ENCODE measurements at places on chromosomes 4 and X.

DNA sequence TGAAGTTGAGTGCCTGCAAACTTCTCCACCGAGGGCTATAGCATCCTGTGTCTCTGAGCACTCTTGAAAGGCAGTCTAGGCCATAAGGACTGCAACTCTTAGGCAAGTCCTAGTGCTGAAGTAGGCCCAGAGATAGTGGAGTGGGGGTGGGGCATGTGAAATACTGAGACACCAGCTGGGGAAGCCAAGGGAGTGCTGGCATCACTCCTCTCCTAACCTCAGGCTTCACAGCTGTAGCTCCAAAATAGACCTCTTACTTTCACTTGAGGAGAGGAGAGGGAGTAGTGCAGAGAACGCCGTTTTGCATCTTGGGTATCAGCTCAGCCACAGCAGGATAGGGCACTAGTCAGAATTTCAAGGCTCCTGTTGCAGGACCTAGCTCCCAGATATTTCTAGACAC, 56.2 kb upstream of the CYSLTR1 start:
- DNase-seq: no peak

DNA sequence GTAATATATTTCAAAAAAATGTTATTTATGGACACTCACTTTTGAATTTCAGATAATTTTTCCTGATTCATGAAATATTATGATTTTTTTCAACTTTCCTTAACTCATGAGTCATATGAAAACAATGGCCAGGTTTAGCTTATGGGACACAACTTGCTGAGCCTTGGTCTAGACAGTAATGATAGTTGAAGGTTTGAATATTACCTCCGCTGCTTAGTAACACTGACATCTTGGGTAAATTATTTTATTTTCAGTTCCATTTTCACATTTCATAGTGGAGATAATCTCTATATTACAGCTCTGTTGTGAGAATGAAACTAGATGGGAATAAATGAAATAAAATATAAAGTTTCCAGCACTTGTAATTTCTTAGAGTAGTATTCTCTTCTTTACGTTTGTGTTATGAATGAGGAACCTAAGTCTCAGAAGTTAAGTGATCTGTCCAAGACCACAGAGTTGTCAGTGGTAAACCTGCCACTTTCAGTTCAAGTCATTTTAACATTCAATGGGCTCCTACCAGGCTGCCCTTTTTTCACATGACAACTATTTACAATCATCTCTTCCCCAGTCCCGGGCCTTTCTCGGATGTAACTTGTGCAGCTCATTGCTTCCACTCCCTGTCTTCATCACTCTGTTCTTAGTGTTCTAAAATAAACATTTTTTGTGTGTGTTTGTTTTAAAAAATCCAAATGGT, 46.8 kb upstream of the GC start:
- DNase-seq: no peak

- no peak for DNase-seq
Observed at GRCh38 chr4:18390655-18391353, 369.2 kb upstream of the LCORL start.

DNA sequence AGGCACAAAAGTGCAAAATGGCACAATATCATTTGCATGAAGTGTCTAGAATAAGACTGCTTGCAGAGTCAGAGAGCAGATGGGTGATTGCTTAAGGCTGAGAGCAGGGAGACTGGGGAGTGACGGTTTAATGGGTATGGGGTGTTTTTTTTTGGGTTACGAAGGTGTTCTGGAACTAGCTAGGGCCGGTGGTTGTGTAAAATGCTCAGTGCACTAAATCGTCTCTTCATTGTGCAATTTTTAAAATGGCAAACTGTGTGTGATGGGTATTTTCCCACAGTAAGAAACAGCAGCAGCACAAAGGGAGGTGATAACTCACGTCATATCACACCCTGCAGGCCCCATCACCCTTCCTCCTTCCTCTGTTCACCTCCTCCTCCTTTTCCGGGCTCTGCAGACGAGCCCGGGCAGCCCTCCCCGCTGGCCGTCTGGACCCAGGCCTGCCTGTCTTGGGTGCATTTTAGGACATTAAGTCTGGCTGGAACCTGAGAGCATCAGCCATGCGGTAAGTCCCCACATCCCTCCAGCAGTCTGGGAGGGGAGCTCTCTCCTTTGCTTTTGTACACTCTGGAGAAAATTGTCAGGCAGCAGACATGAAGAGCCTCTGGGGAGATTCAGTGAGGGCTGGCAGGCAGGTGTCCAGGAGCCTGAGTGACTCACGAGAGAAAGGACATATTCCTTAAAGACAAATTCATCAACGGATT, 42.7 kb downstream of the ASMT start:
- peak; percentile 31 for DNase-seq

DNA sequence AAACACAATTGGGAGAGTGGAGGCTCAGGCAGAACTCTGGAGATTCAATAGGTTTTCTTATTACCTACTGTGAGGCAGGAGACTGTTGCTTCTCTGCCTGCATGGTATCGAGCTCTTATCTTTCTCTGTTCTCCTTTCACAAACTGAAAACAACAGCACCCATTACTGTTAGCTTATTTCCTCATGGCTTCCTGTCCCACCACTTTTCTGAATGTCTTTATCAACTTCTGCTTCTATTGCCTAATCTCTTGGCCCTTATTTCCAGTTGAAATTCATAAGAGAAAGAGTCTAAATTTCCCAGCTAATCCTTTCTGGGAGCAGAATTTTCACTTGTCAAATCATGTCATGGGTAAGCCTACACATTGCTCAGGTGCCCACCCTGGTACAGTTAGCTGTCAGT, 46.8 kb upstream of the NDST3 start:
- no peak for DNase-seq

- DNase-seq: no peak
Observed at GRCh38 chrX:136336623-136337022, 35.9 kb downstream of the ADGRG4 start.

- no peak for DNase-seq
Observed at GRCh38 chrX:154471839-154472684, 7.0 kb downstream of the LAGE3 start.

- no peak for DNase-seq
Observed at GRCh38 chrX:132407691-132408090, 81.1 kb downstream of the MBNL3 start.

DNA sequence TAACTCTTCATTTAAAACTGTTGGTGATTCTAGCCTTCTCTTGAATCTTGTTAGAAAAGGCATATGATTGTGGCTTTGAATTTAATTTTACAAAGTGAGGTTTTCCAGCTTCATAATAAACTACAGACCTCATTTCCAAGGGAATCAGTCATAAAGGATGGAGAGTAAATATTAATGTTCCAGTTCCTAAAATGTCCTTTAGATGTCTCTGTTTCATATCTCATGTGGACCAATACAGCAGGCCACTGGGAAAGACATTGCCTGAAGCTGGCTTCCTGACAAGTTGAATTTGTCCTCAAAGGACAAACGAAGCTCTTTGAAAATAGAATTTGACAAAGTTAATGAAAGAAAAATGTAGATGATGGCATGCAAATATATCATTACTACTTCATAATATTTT, 125.4 kb downstream of the ZNF330 start:
- DNase-seq: no peak

DNA sequence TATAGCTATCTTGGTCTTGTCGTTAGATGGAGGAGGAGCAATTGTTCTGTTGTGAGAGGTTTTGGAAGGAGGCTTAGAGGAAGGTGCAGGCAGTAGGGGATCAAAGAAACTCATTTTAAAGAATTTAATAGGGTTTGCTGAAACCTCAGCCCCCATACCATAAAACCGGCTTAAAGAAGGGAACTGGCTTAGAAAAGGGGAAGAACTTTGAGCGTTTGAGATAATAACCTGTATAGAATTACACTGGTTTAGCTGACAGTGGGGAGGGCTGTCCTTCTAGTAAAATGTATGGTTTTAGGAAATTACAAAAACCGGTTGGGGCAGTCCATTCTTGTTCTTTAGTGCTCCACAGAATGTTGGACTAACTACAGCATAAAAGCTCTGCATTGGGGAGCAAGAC, 128.1 kb downstream of the KDM6A start:
- DNase-seq: no peak

DNA sequence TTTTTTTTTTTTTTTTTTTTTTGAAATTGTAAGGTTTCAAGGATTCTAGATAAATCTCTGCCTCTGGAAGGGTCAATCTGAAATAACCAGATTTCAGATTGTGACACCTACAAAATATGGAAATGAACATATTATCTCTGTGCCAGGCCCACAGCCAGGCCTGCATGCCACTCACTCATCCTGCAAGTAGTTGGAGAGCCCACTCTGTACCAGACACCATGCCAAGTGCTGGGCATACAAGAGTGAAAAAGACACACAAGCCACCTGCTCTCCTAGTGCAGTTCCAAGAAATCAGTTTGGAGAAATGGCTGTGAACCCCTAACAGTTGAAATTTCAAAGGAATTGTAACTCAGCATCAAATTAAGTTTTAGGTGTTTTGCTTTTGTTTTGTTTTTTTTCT, 145.9 kb upstream of the NOCT start:
- no peak for DNase-seq

GRCh38 chrX:102860235-102860634, 76.8 kb upstream of the RAB40AL start:
- no peak for DNase-seq

DNA sequence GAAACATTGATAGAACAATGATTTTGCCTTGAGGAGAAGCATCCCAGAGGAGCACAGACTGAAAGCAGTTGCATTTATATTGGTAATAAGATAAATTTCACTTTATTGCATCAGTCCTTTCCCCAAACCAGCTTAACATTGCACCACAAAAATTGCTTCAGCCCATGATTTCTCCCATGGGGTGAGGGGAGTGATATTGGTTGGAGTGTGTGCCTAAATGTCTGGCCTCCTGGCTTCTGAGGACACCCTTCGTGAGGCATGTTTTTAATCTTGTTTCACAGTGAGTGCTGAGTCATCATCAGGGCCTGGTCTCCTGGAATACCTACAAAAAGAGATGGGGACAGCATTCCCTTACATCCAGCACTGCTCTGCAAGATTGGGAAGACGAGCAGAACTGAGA, 487.9 kb downstream of the C4orf33 start:
- DNase-seq: no peak

DNA sequence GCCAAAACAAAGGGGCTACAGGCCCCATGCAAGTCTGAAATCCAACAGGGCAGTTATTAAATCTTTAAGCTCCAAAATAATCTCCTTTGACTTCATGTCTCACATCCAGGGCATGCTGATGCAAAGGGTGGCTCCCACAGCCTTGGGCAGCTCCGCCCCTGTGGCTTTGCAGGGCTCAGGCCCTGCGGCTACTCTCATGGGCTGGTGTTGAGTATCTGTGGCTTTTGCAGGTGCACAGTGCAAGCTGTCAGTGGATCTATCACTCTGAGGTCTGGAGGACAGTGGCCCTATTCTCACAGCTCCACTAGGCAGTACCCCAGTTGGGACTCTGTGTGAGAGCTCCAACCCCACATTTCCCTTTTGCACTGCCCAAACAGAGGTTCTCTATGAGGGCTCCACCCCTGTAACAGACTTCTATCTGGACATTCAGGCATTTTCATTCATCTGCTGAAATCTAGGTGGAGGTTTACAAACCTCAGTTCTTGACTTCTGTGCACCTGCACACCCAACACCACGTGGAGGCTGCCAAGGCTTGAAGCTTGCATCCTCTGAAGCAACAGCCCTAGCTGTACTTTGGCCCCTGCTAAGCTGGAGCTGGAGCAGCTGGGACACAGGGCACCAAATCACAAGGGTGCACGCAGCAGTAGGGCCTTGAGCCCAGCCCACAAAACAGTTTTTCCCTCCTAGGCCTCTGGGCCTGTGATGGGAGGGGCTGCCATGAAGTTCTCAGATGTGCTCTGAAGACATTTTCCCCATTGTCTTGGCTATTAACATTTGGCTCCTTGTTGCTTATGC, 154.8 kb upstream of the PDE5A start:
- no peak for DNase-seq

GRCh38 chr4:1043162-1043561, 31.7 kb downstream of the FGFRL1 start:
- DNase-seq: no peak

DNA sequence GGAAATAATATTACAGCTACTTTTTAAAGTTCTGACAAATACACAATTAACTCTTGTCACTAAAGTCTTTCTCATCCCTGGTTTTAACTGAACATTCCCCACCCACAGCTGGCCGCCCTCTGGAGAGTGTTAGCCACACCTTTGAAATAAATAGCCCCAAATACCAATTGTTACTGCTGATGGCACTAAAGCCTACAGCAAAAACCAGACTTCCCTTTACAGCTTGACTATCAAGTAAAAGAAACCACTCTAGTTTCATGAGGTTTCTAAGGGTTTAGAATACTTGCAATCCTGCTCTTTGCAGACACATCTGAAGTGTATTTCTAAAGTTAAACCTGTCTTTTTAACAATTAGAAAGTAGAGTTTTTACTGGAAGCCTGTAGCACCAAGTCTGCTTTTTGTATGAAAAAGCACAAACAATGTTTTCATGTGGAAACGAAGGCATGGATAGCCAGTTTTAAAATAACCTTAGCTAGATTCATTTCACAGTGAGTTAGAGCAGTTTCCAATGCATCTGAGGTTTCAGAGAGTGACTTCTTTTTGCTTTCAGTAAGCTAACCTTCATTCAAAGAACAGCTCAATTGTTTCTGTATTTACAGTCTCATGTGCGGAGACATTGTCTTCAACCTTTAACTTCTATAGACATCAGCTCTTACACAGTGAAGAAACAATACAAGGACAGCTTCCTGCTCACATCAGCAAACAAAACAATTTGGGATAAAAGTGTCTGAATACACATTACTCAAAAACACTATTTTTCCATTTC, 164.8 kb upstream of the VEGFC start:
- no peak for DNase-seq

DNA sequence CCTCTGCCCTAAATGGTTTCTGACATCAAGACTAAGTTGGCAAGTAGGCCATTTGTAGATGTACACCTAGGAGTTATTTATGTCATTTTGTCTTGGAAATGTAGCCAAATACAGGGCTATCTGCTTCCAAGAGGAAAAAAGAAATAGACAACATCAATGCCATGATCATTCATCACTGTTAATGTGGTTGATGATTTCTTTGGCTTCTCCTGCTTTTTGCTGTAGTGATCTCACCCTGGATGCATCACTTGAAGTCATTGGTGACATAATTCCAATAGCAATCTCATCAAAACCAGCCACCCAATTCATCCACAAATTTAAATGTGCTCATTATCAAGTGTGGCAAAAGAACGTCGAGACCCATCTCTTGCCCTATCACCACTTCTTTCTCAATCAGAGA, 222.6 kb upstream of the PPARGC1A start:
- DNase-seq: no peak

DNA sequence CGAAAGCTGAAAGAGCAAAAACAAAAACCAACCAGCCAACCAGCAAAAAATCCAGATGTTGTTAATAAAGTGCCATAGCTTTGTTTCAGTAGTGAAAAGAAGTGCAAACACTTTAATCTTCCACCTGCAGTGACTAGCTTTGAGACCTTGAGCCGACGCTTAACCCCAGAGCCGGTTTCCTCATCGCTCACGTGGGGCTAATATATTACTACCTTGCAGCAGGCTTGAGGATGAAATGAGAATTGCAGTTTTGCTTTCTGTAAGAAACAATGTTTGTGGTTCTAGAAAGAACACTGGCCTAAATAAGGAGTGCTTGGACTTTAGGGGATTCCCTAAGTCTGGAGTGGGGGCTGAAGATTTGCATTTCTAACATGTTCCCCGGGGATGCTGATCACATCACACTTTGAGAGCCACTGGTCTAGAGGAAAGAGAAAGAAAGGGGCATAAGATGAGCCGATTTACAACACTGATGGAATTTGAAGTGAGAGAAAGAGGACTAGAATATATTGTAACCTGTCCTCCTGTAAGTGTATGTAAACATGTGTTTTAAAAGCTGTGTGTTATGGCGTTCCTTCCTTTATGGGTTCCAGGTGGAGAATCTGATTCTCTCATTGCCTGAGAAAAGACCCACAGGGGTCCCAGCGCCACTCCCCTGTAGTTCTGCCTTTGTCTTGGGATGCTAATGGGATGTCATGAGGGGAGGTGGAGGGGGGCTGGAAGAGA, 1.4 kb downstream of the FGF2 start:
- DNase-seq: no peak

GRCh38 chr4:112637552-112637866, 566 bp downstream of the LARP7 start:
- no peak for DNase-seq

All from stimulated activated CD4-positive, alpha-beta T cell treated with anti-CD3 and anti-CD28 coated beads, Interleukin-12 subunit alpha, Interleukin-12 subunit beta, amount 100 ng/mL, for 48 hours (primary cell).